Stimulated activated CD8-positive, alpha-beta memory T cell treated with anti-CD3 and anti-CD28 coated beads, Interleukin-2, amount 100 ng/mL, for 48 hours (primary cell): ENCODE measurements at places on chromosomes 1 and 21.

DNA sequence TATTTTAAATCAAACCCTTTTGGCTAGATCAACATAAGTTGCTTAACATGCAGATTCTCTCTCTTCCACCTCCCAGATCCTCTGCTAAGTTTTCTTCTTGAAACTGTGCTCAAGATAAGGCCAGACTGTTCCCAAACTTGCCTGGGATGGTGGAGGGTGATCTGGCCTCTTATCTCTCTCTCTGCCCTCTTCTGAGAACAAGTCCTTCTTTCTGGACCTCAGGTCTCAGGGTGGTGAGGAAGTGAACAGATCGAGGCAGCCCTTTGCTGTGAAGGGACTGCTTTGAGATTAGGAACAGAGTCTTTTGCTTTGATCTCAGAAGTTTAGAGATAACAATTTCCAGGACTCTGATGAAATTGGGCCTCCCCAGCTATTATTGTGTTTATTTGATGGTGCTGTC lies 70.7 kb downstream of the HUNK start:
- DNase-seq, result no peak

- no peak for DNase-seq
Measured at GRCh38 chr1:235421751-235422150, 54.5 kb downstream of the TBCE start.

DNA sequence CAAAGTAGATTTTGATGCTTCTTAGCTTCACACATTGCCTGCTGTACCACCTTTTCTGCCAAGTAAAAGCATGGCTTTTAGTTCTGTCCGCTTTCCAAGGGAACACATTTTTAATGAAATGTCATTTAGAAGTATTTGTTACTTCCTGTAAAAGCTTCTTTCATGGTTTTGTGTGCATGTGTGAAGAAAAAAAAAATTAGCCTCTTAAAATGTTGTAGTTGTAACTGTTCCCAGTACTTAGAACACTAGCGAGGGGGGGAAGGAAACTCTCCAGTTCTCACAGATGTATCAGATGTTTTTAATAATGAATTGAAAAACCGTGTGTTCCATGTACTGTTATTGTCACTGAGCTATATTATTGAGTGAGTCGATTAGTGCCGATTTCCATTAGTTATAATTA lies 568.3 kb upstream of the ADGRL2 start:
- DNase-seq, result no peak

DNA sequence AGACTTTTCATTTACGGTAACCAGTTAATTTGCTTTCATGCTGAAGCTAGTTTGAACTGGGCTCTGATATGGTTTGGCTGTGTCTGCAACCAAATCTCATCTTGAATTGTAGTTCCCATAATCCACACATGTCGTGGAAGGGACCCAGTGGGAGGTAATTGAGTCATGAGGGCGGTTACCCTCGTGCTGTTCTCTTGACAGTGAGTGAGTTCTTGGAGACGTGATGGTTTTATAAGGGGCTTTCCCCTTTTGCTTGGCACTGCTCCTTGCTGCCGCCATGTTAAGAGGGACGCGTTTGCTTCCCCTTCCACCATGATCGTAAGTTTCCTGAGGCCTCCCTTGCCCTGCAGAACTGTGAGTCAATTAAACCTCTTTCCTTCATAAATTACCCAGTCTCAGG lies 10.3 kb upstream of the FHAD1 start:
- DNase-seq, result no peak

DNA sequence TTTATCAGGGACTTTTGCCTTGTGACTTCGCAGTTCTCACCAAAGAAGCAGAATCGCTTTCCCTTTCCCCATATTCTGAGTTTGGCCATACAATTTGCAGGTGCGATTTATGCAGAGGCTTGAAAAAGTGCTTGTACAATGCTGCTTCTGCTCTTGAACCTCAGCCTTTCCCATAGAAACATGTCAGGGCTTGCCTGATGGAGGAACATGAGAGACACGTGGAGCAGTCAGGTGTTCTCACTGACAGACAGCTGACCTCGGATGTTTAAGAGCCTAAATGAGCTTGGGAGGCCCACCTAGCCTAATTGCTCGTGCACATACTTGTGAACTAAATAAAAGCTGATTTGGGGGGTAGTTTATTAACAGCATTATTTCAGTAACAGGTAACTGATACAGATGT lies 290.0 kb downstream of the S1PR1 start:
- DNase-seq, result no peak

DNA sequence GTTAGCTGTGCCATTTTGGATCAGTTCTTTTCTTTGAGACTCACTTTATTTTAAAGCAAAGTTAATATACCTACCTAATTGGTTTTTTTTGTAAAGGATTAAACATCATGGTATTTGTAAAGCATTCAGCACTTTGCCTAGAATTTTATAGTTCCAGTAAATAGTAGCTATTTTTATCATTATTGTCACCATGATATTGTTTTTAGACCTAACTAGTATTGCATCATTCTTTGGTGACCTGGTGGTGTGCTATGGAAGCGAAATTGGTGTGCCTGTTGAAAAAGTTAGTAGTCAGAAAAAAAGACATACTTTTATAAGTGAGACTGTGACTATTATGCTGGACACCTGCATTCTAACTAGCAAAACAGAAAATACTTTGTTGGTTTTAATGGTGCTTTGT lies 81.0 kb downstream of the NFIA start:
- no peak for DNase-seq

GRCh38 chr1:151435174-151435573 lies 24.1 kb downstream of the POGZ start:
- DNase-seq, result no peak

DNA sequence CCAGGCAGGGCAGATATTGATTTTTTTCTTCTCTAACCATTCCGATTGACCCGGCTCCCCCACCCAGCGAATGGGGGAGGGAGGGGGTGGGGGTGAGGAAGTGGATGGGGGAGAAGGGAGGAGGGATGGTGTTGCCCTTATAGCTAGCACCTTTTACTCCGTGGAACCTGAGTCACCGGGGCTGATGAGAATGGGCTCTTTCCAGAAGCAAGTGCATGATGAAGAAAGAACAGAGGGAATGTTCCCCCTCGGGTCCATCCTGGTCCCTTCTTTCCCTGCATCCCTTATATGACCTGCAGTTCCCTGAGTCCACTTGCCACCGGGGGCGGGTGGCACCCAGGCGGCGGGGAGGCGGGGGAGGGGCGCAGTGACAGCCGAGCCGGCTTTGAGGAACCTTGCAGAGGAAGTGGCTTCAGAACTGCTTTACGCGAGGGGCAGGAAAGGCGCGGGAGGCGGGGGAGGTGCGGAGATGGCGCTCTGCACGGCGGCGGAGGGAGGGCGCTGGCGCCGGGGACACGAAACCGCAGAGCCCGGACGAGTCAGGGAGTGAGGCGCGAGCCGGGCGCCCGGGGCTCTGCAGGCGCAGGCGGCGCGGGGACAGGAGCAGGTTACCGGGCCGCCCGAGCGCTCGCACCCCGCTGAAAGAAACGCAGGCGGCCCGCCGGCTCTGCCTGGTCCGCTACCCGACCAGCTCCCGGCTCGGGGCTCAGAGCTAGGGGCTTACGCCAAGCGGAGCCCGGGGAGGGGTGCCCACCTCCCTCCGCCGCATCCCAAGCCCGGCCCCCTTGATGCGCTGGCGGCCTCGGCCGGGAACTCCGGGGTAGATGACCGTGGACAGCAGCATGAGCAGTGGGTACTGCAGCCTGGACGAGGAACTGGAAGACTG lies 49.7 kb downstream of the RASSF5 start:
- peak; percentile 88 for DNase-seq

DNA sequence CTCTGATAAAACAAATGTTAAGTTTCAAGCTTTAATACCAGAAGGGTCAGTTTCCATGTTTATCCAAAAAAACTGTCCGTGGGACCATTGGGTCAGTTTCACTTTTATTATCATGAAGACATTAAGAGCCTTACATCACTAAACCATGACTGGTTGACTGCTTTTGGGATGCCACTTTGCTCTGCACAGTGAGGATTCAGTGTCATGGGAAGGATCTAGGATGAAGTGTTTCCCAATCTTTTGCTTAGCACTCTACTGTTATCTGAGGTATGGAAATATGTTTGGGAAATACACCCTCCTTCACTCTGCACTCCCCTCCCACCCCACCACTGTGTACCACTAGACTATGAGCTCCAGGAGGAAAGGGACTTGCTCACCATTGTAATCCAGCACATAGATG lies 16.3 kb downstream of the RPS6KC1 start:
- no peak for DNase-seq

- DNase-seq, result no peak
Measured at GRCh38 chr1:68481041-68481440, 15.8 kb downstream of the DEPDC1 start.

GRCh38 chr1:197062692-197063091 lies 4.4 kb downstream of the F13B start:
- no peak for DNase-seq

GRCh38 chr1:2093636-2094035 lies 43.4 kb downstream of the PRKCZ start:
- DNase-seq, result no peak

DNA sequence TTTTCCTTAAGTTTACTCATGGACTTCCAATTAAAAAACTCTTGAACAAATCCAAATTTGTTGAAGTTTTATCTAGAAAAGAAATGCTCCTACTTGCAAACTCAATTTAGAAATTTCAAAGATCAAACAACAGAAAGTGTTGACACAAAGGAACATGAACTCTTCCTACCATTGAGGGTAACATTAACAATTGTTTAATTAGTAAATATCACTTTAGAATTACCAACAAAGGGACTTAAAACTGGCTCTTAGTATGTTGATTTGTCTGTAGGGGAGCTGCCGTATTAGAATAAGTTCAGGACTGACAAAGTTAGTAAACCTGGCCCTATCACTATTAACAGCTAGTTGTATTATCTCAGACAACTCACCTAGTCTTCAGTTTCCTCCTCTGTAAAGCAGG lies 57.9 kb downstream of the CCDC18 start:
- DNase-seq, result no peak

DNA sequence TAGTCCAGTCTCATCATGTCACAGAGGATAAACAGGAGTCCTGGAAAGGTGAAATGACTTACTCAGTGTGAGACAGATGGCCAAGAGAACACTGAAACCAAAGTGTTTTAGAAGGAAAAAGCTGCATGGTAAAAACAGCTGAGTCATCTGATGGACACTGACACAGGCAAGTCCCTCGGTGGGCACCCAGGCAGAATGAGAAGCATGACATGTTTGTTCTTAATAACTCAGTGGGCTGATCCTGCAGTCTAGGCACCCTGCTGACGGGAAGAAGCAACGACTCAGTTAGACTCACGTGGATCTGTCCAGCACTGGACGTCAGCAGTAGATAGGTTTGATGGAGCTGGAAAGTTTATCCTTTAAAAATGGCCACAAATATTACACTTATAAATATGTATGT lies 116.9 kb downstream of the RGS7 start:
- no peak for DNase-seq

GRCh38 chr1:163161841-163162240 lies 40.9 kb downstream of the RGS5 start:
- DNase-seq, result no peak

DNA sequence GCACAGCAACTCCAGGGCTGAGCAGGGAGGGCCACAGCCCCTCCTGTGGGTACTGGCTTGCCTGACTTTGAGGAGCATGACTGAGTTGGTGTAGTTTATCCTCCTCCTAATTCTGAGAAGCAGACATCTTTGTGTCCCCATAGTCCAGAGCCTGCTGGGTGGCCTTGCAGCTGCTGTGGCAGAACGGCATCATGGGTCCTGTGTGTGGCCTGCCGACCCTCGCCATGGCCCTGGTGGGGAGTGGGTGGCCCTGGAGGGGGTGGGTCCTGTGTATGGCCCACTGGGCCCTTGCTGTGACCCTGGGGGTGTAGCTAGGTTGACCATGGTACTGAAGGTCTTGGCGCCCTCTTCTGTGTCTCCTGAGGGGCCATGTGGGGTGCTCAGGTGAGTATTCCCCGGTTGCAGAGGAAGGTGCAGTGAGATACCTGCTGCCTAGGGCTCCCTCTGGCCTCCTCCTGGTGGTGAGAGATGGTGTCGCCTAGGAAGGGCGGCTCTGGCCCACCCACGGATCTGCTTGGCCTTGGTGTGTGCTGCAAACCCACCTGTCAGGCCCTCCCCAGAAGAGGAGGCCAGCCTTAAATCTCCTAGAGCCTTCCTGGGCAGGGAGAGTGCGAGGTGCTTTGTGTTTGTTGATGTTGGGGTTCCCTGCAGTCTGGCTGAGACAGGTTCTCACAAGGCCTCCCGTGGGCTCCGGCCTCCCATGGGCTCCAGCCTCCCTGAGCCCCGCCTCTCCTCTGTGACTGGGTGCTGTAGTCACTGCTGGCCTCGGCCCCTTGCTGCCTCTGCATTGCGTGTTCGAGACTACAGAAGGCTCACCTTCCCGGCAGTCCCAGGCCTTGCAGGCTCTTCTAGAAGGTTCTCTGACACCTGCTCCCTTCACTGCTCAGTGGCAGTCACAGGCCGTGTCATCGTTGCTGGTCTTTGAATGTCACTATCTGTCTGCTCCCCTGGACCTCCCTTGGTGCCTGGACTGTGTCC lies 7.8 kb downstream of the SNAP47 start:
- DNase-seq, result no peak

DNA sequence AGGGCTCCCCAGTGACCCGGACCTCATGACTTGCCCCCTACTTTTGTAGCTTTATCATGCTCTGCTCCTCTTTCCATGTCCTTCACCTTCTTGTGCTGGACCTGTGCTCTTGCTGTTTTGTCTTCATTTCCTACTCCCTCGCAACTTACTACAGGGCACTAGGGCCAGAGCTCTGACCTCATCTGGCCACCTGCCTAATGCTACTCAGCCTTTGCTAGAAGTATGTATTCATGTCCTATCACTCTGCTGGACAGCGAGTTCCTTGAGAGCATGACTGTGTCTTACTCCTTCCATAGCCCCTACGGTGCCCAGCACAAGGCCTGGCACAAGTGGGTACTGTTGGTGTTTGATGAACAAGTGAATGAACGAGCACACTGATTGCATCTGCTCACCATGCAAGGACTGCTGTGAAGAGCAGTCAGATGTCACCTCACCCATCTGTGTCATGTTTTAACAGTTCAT lies 1.9 kb downstream of the MTFR1L start:
- no peak for DNase-seq

GRCh38 chr1:61173118-61173517 lies 90.8 kb downstream of the NFIA start:
- no peak for DNase-seq

DNA sequence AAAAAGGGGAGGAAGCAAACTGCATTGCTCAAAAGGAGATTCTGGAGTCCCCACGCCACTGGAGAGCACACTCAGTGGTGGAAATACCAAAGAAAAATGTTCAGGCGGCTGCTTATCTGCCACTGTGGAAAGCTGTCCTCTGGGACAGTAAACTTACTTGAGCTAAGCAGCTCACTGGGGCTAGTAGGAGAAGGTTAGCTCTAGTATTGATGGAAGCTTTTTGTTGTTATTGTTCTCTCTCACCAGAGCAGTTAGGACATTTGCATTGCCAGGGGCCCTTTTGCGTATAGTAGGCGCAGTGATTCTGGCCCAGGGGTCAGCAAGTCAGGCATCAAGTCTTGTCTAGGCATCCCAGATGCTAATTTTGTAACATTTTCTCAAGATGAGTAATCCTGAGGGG lies 15.6 kb downstream of the BACE2 start:
- DNase-seq, result no peak

DNA sequence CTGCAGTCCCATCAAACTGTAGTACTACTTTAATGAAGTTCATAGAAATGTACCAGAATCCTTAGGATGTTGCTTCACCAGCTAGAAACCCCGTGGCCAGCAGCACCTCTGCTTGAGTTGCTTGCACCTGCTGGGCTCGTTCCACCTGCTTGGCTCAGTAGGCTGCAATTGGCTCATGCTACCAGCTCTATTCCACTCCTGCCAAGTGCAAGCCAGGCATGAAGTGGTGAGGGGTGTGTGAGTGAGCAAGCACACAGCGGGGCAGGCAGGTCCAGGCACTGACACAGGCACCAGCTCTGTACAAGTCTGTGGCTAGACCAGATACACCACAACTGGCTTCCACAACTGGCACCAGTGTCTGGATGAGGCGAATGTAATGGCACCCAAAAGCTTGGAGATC lies 209.9 kb downstream of the AMY1C start:
- no peak for DNase-seq
